ENCODE measurements at places on chromosomes 5 and 9.

DNA sequence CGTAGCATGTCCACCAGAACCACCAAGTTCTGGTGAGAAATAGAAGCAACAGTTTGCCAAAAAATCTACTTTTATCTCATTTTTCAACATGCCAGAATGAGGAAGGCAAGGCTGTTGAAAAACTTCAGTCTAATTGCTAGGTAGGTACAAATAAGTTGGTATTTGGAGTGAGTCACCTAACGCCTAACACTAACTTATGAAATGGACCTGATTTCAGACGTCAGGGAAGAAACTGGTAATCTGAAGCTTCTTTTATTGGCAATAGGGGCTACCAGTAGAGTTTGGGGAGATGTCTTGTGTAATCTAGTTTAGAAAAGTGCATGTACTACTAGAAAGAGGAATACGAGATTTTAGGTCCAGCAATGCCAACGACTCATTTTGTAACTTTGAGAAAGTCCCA is 4.4 kb upstream of the PDE6A start:
- no peak for DNase-seq

DNA sequence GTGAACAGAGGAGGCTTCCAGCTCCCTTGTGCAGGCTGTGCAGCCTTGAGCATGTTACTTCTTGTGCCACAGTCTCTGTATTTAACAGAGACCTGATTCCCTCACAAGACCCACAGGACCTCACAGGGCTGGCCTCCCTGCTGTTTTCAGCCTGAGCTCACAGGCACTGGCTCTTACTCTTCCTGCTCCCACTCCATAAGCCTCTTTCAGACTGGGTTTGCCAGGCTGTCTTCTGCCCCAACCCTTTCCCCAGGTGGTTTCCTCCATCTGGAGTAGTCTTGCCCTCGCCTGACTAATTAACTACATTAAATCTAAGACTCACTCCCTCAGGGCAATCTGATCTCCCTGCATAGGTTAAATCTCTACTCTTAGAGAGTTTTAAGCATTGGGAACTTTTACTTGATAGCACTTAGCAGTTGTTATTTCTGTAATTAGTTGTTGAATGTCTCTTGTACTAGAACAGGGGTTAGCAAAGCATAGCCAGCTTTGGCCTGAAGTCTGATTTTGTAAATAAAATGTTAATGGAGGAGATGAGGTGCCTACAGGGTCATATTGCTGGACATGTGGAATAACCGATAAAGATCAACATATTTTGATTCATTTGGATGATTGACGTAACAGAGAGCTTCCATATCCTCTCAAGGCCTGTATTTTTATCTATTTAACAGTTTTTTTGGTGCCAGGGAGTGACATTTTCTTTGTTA is 28.6 kb upstream of the SPATA31E1 start:
- DNase-seq: no peak

- DNase-seq: no peak
These were observed 85.9 kb downstream of the RASGRF2 start for GRCh38 chr5:81046041-81046440.

- no peak for DNase-seq
These were observed 50.9 kb downstream of the OSTF1 start for GRCh38 chr9:75139201-75139600.

DNA sequence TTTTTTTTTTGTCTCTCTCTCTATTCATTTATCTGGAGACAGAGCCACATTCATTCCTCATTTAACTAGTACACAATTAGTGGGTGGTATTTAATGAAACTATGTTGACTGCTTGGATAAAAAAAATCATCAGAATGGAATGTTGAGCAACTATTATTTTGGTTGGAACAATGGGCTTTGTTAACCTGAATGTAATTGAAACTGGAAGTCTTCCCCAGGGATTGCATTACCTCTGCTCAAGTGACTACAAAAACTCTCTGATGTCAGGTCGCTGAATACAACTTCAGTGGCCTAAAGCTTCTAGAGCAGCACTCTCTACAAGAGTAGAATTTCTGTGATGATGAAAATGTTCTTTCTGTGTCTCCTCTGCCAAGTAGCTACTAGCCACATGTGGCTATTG is 295.8 kb downstream of the DEPDC1B start:
- DNase-seq: no peak

GRCh38 chr5:99331061-99331460 is 402.3 kb upstream of the CHD1 start:
- peak; percentile 79 for DNase-seq

GRCh38 chr5:153530357-153531143 is 40.1 kb downstream of the GRIA1 start:
- no peak for DNase-seq

- no peak for DNase-seq
These were observed 174.8 kb downstream of the FAM114A2 start for GRCh38 chr5:153863951-153864350.

DNA sequence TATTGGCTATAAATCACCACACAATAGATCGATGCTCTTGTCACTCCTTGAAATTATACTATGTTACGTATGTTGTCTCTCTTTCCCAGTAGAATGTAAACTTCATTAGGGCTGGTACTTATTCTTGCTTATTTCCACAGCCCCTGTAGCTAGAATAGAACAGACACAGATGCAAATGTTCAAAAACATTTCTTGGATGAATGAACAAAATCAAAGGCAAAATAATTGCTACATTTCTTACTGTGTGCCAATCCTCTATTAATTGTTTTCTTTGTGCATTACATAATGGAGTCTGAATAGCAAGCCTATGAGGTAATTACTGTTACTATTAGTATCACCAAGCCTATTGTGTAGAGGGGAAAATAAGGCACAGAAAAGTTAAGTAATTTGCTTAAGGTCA is 725 bp upstream of the OR13C2 start:
- no peak for DNase-seq

GRCh38 chr5:124056991-124057723 is 545.2 kb downstream of the CSNK1G3 start:
- DNase-seq: peak; percentile 86

GRCh38 chr5:78755822-78756429 is 107.4 kb upstream of the LHFPL2 start:
- DNase-seq: no peak

DNA sequence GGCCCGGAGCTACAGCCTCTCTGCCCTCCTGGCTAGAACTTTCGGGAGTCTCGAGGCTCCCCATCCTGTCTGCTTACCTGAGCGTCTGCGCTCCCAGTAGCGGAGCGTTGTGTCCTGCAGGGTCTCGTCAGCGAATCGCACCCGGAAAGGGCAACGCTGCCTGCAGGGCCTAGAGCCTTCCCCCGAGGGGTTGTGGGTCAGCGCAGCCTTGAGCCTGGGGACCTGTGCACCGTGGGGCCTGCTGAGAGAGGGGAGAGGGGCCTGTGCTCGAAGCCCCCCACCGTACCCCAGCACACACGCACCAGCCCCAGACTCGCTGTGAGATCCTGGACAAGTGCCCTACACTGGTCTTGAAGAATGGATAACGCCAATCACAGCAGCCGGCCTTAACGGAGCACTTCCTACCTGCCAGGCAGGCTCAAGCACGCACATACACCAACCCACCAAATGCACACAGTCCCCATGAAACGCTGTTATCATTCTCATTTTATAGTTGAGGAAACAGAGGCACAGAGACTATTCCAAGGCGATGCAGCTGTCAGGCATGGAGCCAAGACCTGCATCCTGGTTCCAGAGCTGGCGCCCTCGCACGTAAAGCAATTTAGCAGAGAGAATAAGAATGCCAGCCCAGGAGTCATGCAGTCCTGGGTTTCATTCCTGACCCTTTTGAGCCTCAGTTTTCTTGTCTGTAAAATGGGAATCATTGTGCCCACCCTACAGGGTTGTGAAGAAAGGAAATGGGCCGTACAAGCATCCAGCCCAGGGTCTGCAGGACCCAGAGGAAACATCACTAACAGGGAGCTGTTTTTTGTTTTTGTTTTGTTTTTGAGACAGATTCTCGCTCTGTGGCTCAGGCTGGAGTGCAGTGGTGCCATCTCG is 5.3 kb downstream of the C9orf50 start:
- no peak for DNase-seq

DNA sequence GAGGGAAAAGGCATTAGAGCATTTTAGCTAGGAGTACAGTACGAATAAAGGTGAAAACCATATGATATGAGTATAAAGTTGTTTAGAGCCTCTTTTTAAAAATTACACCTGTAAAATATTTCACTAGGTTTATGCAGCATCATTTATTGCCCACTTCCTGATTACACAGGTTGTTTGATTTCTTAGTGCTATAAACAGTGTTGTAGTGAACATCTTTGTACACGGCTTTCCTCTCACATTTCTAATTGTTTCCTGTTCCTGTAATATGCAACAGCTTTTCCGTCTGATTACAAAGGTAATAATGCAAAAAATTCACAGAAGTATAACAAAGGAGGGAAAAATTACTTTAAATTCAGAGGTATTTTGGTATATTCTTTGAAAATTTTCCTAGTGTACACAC is 13.0 kb downstream of the STOM start:
- no peak for DNase-seq

DNA sequence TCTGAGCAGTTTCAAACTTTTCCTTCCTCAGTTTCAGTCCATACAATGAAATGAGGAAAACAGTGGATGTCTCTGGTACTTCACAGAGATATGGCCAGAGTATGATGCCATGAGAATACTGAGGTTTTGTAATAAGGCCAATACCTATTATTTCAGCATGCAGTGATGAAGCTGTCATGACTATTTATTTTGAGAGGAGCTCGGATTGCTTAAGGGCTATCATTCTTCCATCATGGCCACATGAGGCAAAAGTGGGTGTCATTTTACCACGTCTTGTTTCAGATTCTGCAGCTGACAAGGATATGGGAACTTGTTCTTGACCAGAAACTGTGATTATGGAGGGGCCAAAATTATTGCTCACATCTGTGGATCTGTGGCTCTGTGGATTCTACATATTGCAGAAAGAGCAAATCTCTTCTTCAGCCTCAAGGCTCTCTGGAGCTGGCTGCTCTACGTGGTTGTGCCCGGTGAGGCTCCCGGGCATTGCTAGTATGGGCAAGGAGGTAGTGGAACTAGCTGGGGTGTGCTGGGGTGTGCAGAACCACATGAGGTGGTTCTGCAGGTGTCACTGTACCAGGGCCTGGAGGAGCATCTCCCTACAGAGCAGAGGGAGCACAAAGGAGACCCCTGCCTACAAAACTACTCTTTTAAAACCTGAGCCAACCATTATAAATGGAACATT is 180.3 kb downstream of the SEMA6A start:
- DNase-seq: no peak

- DNase-seq: no peak
These were observed 302.7 kb upstream of the RFX3 start for GRCh38 chr9:3828495-3828894.

GRCh38 chr5:123371575-123372179 is 51.5 kb downstream of the CEP120 start:
- peak; percentile 0 for DNase-seq

DNA sequence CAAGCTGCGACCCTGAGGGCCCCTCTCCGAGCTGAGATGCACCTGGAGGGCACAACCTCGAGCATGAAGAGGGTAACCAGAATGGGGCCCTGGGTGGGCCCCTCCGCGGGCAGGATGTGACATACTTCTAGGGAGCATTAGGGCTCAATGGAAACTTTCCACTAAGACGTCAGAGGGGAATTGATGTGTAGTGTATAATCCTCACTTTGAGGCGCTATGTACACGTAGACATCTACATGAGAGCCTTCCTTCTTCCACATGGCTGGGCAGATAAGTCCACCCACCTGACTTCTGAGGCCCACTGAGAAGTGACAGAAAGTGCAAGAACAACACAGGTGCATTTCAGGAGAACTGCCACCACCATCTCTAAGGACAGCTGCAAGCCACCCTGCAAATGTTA is 61.0 kb downstream of the DAP start:
- no peak for DNase-seq

- peak; percentile 69 for DNase-seq
These were observed 1.9 kb upstream of the SQSTM1 start for GRCh38 chr5:179818746-179819295.

DNA sequence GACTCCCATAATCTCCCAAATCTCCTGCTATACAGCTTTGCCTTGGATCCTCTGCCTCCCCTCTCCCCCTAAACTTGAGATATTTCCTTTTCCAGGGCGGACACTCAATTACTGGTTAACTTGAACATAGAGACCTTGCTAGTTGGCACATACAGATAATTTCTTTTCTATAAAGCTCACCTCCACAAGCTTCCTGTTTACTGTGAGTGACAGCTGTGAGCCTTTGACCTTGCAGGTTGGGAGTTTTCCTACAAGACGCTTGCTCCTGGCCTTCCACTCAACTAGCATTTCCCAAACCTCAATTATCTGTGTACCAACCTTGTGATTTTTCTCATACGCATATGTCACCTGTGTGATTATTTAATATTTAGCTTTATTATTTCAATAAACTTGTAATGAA is 114.5 kb downstream of the GNA14 start:
- DNase-seq: no peak

GRCh38 chr5:28403846-28404245 is 1365.5 kb upstream of the CDH9 start:
- peak; percentile 34 for DNase-seq

GRCh38 chr5:149719666-149720065 is 10.4 kb upstream of the PPARGC1B start:
- peak; percentile 86 for DNase-seq

- DNase-seq: no peak
These were observed 181.7 kb downstream of the MAST4 start for GRCh38 chr5:66777868-66778267.

- no peak for DNase-seq
These were observed 2.7 kb upstream of the LARS1 start for GRCh38 chr5:146185161-146185560.

- no peak for DNase-seq
These were observed 77.3 kb downstream of the MAMDC2 start for GRCh38 chr9:70120834-70121510.

GRCh38 chr9:8033794-8034193 is 234.2 kb upstream of the DMAC1 start:
- no peak for DNase-seq

GRCh38 chr5:16134204-16134603 is 45.4 kb downstream of the MARCHF11 start:
- no peak for DNase-seq

- no peak for DNase-seq
These were observed 12.3 kb upstream of the MAP3K1 start for GRCh38 chr5:56803025-56803424.
